ENCODE measurements at places on chromosomes 2 and 18. TPM values are rescaled to one million over a fixed set of nuclear protein-coding genes. Genes with fewer than 3 reads are reported as not detected.

GRCh38 chr18:67300498-67300897 is 216.0 kb downstream of the DSEL start:
- DNase-seq: no peak

- no peak for DNase-seq
Measured at GRCh38 chr2:86224645-86225355, 25.5 kb downstream of the MRPL35 start.

- DNase-seq: no peak
Measured at GRCh38 chr2:85163675-85164074, 30.5 kb downstream of the TCF7L1 start.

GRCh38 chr2:205769879-205770278 is 87.6 kb downstream of the NRP2 start:
- no peak for DNase-seq

GRCh38 chr2:224517963-224518362 is 67.2 kb downstream of the CUL3 start:
- no peak for DNase-seq

DNA sequence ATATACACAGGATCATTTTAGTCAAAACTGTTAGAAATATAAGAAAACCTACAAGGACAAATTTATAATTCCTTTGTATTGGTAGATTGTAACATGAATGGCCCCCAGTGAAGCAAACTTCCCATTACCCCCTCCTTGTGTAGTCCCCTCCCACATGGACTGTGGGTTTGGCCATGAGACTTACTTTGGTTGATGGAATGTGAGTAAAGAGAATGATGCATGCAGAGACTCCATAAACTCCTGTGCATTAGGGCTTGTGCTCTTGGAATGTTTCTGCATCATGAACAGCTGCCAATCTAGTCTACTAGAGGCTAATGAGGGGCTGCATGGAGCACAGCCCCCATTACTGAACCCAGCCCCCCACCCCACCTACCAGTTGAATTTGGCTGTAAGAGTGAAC is 8.3 kb upstream of the TGFA start:
- DNase-seq: no peak

GRCh38 chr18:49018554-49019445 is 68.0 kb upstream of the SMAD7 start:
- DNase-seq: no peak

GRCh38 chr2:112035786-112036185 is 19.3 kb upstream of the TMEM87B start:
- no peak for DNase-seq

DNA sequence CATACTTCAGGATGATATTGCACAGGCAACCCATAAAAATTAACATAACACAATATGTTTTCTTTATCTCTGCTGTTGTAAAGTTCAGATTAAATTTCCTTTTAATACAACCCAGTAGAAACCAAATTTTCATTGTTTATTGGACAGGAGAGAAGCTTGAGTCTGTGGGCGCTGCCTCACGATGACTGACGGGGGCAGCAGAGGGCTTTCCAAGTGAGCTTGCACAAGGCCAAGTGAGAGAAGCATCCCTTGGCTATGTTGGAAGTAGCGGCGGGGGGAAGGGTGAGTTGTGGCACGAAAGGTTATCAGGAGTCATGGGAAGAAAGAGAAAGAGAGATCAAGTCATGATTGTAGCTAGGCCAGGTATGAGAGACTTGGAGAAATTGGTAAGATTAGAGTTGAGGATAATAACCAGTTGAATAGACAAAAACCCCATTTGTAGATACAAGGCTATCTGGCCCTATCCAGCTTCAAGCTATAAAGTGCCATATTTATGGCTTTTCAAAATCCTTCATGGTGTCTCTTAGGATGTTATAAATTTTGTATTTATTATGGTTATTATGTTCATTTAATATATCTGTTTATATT is 413.7 kb upstream of the FAM98A start:
- DNase-seq: no peak

CDCA7 gene
- total RNA-seq: 5.6 TPM

NGEF gene
- not detected for total RNA-seq

FSIP2 gene
- 0.79 TPM for total RNA-seq

Data from T-cell (primary cell).